ENCODE measurements at places on chromosomes 2 and 18. TPM values are rescaled to one million over a fixed set of nuclear protein-coding genes. Genes with fewer than 3 reads are reported as not detected.

Gene VSNL1
- 7.8 TPM for total RNA-seq

Gene POMC
- not detected for total RNA-seq

Gene ATP9B
- total RNA-seq: 17.9 TPM

Gene FN1
- 2,058 TPM for total RNA-seq

Gene AKAIN1
- not detected for total RNA-seq

Gene DHRS9
- total RNA-seq: not detected

Gene AMER3
- total RNA-seq: not detected

Gene MXD1
- total RNA-seq: 2.7 TPM

Gene XDH
- total RNA-seq: 0.09 TPM

Gene OXER1
- total RNA-seq: 0.46 TPM

Gene TSGA10
- total RNA-seq: 2.6 TPM

Gene PSMA8
- not detected for total RNA-seq

Gene CCNT2
- total RNA-seq: 41.7 TPM

Gene GDF7
- not detected for total RNA-seq

Gene POTEJ
- not detected for total RNA-seq

Gene KATNAL2
- total RNA-seq: 15.4 TPM

Measured in A673 (cell line).